Activated T-helper 17 cell treated with anti-CD3 and anti-CD28 coated beads, Interleukin-2, amount 50 U/mL, for 72 hours (primary cell): ENCODE measurements at places on chromosomes 4 and X. TPM values are rescaled to one million over a fixed set of nuclear protein-coding genes. Genes with fewer than 3 reads are reported as not detected.

NEXMIF gene
- total RNA-seq = 0.24 TPM

STBD1 gene
- total RNA-seq = 1.8 TPM

AFP gene
- not detected for total RNA-seq

PPP2R2C gene
- total RNA-seq = not detected

CENPVL2 gene
- not detected for total RNA-seq

DNA sequence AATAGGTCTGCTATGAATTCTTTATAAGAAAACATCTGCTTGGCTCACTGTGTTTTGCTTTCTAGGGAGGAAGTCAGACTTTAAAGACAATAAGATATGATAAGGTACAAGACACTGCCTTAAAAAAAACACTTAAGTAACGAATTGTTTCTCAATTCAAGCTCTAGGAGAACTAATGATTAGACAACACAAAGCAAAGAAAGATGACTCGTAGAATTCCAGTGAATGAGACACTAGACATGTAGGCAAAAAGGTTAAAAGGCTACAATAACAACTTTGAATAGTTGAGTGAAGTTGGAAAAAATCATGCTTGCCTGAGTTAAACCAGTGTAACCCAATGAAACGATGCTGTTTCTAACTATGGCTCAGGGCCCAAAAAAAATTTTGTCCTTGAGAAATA lies 344.4 kb upstream of the ACTRT1 start:
- ATAC-seq = no peak

DNA sequence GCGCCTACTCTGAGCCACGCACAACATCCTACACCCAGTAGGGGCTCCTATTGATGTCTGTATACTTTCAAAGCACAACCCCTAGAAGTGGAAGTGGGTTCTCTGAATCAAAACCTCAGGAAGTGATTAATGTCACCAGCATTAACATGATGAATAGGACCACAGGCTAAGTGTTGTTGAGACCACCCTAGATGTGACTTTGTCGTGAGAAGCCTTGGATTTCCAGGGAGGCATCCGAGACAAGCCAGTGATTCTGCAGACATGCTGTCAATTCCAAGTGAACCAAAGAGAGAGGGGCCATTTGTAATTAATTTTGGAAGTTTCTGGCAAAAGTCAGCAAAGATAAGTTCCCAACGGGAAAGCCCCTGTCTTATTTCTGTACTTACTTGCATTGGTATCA lies 493.0 kb downstream of the ZIC3 start:
- no peak for ATAC-seq

DNA sequence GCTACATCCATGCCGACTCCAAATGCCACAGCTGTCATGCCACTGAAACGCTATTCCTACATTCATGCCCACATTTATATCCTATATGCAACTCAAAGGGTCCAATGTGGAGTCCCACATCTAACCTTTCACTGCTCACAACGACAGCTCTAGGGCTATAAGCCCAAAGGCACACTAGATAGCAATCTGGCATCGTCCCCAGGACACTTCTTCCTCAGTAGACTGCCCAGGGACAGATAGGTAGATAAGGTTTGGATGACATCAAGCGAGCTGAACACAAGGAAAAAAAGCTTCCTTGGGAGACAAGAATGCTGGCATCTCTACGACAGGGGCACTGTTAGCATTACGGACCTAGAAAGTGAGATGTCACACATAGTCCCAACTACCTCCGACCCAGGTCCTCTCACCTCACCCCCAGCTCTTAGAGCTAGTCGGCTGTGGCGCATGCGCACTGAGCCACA lies 685 bp downstream of the RAB9B start:
- peak; percentile 17 for ATAC-seq

DNA sequence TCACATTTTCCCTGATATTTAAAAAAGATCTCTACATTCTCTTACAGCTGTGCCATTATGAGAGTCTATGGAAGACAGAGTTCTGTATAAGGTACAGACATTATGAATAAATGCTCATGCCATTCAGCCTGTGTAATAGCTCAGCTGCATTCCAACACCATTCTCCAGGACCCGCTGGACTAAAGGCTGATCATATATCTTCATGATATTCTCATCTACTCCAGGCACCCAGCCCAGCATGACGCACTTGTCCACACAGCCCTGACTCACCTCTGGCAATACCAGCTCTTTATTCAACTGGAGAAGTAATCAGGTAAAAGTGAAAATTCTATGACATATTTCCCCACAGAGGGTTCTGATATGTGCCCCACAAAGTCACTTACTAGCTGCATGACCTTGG lies 437.5 kb upstream of the FGF16 start:
- ATAC-seq = no peak

DNA sequence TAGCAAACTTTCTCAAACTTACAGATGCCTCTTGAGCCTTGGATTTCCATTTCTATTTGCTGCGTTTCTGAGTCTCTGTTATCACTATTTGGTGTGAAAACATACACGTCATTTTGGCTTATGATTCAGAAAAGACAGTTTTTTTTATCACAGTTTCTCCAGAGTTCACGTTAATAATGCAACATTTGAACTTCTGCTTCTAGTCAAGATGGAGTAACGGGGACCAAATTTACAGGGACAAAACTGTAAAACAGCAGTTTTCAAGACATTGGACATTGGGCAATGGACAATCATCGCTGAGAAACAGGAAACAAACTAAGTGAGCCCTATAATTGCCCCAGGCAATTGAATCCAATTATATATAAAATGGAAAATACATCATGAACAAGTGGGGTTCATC lies 36.2 kb upstream of the TASL start:
- ATAC-seq = no peak
